Smooth muscle cell of bladder (primary cell): ENCODE measurements at places on chromosomes 6 and 20. TPM values are rescaled to one million over a fixed set of nuclear protein-coding genes. Genes with fewer than 3 reads are reported as not detected.

The OXT gene
- 0.18 and 0.28 TPM in 2 replicates for total RNA-seq

The LY86 gene
- not detected in 2 replicates for total RNA-seq

The RNF182 gene
- total RNA-seq = 0.18 and 0.28 TPM in 2 replicates

The PRDM1 gene
- total RNA-seq = 1.2 and 2.0 TPM in 2 replicates

The MLN gene
- total RNA-seq = not detected in 2 replicates

The SPACA1 gene
- total RNA-seq = not detected in 2 replicates

The PNLDC1 gene
- total RNA-seq = 0.74 TPM in 1 of 2 replicates, not detected in the other

The SMLR1 gene
- total RNA-seq = not detected in 2 replicates

The HLA-DRB1 gene
- not detected in 2 replicates for total RNA-seq

The MANEA gene
- total RNA-seq = 9.2 and 10.2 TPM in 2 replicates

The LRRC73 gene
- 0.28 and 0.65 TPM in 2 replicates for total RNA-seq

The SALL4 gene
- 0.28 and 0.43 TPM in 2 replicates for total RNA-seq

The TFAP2D gene
- not detected in 2 replicates for total RNA-seq

The PKIB gene
- total RNA-seq = 1.1 and 26.0 TPM in 2 replicates

The TENT5A gene
- 47.5 and 125 TPM in 2 replicates for total RNA-seq

The TNXB gene
- 91.2 and 144 TPM in 2 replicates for total RNA-seq

The C6orf136 gene
- total RNA-seq = 2.0 and 2.7 TPM in 2 replicates
